ENCODE measurements at places on chromosomes 6 and 20.

GRCh38 chr6:47147175-47147727 is 105.1 kb upstream of the ADGRF1 start:
- no peak for DNase-seq

GRCh38 chr6:79872986-79873385 is 74.4 kb downstream of the ELOVL4 start:
- DNase-seq = no peak

GRCh38 chr6:3117912-3118352 is 579 bp upstream of the BPHL start:
- no peak for DNase-seq

- no peak for DNase-seq
Observed at GRCh38 chr6:120894077-120894476, 440.2 kb downstream of the TBC1D32 start.

GRCh38 chr6:143583542-143584327 is 72.2 kb upstream of the FUCA2 start:
- DNase-seq = no peak

GRCh38 chr20:55755411-55755810 is 249.9 kb downstream of the CBLN4 start:
- DNase-seq = no peak

DNA sequence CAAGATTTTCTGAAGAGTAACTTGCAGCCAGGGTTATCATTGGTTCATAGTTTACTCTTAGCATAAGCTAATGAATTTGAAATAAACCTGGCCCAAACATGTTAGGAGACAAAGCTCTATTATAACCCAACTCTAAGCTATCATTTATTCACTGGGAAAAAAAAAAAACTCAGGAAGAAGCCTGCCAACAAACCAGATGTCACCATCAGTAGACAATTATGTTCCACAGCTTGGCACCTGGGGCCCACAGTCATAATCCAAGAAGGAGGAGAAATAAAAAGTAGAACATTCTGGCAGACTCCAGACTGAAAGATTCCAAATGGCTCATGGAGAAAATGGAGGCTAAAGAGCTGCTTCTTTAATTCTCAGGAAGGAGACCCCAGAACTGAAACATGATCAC is 100.0 kb upstream of the CNR1 start:
- no peak for DNase-seq

- DNase-seq = no peak
Observed at GRCh38 chr20:18057101-18057993, at the start of gene OVOL2. OVOL2 (minus strand) TSS chr20:18057916; CDS start chr20:18057634, 282 bp downstream.

DNA sequence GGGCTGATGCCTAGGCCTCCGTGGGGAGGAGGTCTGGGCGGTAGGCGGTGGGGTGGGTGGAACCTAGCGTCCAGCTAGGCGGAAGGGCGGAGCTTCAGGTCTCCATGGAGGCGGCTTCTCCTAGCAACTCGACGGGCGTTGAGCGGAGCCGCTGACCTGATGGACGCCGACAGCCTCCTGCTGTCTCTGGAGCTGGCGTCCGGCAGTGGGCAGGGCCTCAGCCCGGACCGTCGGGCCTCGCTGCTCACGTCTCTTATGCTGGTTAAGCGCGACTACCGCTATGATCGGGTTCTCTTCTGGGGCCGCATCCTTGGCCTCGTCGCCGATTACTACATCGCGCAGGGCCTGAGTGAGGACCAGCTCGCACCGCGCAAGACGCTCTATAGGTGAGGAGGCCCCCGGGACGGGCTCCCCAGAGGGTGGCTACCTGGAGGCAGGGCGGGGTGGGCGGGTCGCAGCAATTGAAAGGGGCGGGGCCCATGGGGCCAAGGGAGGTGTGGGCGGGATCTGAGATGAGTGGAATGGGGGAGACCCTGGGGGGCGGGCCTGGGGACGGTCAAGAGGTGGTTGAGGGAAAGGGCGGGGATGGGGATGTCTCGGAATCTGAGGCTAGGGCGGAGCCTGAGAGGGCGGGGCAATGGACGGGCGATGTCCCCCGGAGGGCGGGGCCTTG is at the start of gene RSPH9:
Gene RSPH9 (plus strand): TSS at position 97 of the 673 bp plus-strand sequence. CDS start 63 bp downstream, at position 160.
- DNase-seq = peak; percentile 83

GRCh38 chr6:149132336-149132735 is 185.2 kb upstream of the TAB2 start:
- DNase-seq = no peak

GRCh38 chr20:34993941-34994508 is 38.4 kb downstream of the MYH7B start:
- DNase-seq = no peak

- DNase-seq = no peak
Observed at GRCh38 chr6:83417880-83418663, 12.8 kb downstream of the ME1 start.

Measured in sigmoid colon (tissue), 7 donors.